ENCODE measurements at places on chromosomes 7 and 10.

GRCh38 chr7:6622134-6622710 lies 6.8 kb downstream of the ZNF853 start:
- DNase-seq, result no peak

DNA sequence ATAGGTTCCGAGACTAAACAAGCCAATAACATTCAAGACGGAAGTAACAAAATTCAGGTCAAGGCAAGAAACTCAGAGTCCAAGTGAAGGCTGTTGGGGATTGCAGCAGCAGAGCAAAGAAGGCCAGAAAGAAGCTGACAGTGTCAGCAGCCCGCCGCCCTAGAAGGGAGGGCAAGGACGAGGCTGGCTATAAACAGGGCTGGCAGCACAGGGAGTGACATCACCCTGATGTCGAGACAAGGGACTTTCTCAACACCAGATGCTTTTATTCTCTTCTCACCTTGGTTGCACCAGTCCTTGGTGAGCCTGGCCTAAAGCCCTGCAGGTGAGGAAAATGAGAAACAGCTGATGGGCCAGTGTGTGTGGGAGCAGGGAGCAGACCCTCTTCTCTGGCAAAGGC lies 687.7 kb upstream of the NRP1 start:
- DNase-seq, result no peak

DNA sequence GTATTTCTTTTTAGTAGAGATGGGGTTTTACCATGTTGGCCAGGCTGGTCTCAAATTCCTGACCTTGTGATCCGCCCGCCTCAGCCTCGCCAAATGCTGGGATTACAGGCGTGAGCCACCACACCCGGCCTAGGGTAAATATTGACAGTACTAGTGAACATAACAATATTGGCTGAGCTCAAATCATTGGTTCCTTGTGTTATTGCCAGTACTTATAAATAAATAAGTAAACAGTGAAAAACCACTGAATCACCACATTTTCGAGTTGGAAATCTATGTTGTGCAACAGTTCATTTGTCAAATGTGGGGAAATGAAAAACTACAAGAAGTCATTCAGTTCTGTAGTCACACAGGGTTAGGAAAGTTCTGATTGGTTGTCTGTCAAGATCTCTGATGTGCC lies 15.8 kb downstream of the RPP30 start:
- no peak for DNase-seq

DNA sequence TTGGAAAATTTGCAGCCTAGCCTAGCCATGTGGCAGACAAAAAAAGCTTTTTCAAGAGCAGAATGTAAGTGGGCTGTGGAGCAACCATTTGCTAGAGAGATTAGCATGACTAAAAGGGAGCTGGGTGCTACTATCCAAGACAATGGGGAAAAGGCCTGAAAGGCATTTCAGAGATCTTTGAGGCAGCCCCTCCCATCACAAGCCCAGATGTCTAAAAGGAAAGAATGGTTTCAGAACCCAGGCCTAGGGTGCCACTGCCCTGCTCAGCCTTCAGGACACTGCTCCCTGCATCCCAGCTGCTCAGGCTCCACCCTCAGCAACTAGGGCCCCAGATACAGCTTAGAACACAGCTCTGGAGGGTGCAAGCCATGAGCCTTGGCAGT lies 24.7 kb downstream of the PNLIPRP3 start:
- no peak for DNase-seq

DNA sequence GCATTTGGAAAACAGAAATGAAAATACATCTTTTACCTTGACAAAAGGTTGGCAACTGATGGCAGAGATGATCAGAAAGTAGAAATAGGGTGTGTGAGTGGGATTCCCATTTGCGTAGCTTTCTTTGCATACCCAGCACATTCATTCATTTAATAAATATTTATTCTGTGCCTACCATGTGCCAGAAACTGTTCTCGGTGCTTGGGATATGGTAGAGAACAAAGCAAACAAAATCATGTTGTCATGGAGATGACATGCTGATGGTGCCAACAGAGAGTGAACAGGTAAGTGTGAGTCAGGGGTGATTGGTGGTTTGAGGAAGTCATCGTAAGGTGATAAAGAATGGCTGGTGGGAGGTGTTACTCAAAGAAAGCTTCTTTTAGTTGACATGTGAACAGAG lies 45.4 kb downstream of the CACNB2 start:
- DNase-seq, result no peak

- no peak for DNase-seq
These were observed 629.7 kb upstream of the GALNT17 start for GRCh38 chr7:70502117-70502863.

DNA sequence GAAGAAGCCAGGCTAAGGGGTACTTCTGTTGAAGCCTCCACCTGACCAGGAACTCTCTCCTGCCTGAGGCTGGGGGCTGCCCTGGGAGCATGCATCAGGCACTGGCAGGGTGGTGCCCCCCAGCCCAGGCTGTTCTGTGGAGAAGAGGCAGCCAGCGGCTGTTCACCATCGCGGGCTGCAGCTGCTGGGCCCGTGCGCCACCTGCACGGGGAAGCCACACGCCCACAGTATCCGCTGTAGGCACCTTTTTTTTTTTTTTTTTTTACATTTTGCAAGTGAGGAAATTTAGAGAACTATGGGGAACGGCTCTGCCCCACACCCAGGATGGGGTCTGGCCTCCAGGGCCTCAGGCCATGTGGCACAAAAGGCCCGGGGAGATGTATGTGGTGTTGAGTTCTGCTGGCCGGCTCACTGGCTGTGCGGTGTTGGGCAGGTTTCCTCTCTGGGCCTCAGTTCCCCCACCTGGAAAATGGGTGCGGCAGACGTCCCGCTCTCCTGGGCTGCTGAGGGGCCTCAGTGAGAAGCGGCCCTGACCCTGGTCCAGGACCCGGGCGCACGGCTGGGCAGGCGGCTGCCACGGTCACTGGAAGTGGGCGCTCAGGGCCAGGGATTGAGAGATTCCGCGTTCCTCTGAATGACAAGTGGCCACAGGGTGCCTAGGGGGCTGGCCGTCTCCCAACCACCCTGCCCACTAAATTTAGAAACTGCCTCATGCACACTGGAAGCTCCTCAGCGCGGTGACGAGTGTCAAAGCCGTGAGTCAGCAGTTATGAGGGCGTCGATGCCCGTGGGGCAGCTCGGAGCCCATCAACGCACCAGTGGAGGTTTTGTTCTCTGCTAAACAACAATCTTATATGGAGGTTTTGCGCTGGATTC lies 8.8 kb upstream of the INTS1 start:
- DNase-seq, result no peak

- no peak for DNase-seq
These were observed 22.2 kb downstream of the MRC1 start for GRCh38 chr10:17831341-17831740.

- no peak for DNase-seq
These were observed 25.2 kb downstream of the CDK1 start for GRCh38 chr10:60803433-60803832.

DNA sequence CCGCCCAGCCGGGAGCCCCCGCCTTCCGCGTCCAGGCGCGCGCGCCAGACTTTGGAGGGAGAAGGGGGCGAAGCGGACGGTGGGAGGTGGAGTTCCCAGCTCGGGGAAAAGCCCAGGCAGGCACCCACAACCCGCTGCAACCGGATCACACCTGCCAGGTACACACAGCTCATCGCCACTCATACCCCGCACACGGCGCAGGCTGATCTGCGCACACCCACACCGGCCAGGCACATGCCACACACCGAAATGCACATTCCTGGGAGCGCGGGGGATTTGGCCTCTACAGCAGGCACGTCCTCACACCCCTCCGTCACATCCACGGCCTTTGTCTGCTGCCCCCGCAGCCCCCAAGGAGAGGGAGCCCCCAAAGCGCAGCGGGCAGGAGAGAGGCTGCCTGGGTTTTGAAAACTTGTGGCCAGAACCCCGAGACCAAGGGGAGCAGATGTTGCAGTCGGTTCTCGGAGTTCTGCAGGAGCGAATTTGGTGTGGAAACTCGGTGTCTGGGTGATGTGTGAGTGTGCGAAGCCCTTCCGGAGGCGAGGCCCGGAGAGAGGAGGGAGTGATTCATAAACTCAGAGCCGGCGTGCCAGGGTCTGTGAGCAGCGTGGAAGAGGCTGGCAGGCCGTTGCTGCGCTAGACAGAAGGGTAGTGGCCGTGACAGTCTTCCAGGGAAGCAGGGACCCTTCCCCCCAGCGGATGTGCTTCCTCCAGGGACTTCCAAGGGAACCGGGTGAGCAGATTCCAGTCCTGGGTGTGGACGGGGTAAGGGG lies 734 bp downstream of the CHST3 start:
- no peak for DNase-seq

- no peak for DNase-seq
These were observed 72.8 kb downstream of the CARD11 start for GRCh38 chr7:2970861-2971260.

- no peak for DNase-seq
These were observed 73.4 kb upstream of the NAMPT start for GRCh38 chr7:106358103-106358663.

DNA sequence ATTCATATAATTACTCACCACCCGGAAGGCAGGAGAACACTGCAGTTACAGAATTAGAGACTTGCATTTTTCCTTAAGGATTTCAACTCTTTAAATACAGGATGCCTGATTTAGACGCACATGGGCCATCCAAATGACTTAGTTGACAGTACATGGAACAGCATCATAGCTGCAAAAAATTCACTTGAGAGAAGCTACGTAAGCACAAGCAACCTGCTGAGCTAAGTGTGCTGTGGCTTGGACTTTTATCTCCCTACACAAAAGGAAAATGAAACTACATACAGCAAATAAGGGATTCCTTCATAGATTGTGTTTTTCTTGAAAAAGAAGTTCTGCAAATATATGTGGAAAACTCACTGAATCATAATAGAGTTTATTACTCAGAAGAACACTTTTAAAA lies 152.6 kb downstream of the POU6F2 start:
- no peak for DNase-seq

GRCh38 chr7:30470163-30470770 lies 8.3 kb downstream of the NOD1 start:
- DNase-seq, result no peak

GRCh38 chr7:51234609-51235308 lies 81.8 kb downstream of the COBL start:
- DNase-seq, result no peak

DNA sequence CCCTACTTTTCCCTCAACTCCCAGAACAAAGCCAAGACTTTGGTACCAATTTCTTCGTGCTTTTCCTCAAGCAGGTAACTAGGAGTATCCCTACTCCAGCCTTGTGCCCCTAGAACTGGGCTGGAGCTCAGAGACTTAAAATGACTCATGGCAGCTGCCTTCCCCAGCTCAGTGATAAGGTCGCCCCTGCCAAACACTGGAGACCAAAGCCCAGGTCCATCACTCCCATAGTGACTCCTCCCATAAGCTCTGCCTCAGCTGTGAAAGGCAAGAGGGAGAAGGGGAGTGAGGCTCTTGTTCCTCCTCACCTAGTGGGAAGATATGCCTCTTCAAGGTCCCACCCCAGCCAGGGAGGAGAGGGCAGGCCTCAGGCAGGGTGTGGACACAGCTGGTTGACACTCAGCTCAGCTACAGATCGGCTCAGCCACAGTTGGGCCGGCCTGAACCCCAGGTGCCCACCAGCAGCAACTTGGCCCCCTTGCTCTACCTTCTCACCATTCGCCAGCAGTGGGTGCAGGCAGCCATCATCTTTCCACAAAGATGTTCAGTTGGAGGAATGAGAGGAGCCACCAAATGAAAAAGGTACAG lies 13.8 kb upstream of the CYREN start:
- DNase-seq, result no peak

DNA sequence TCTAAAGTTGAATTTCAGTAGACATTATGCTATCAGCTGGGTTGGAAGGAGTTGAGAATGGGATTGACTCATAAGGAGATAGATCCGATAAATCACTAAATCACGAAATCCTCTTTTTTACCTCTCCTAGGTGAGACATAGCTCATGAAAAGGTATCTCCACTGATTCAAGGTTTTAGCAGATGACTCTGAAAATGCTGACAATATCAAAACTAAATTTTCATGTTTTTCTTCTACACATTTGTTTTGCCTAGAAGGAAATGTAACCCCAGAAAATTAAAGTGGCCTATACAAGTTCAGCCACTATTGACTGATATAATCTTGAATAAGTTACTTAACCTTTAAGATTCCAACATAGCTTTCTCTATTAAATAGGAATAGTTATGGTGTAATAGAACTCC lies 82.2 kb upstream of the VWDE start:
- DNase-seq, result no peak

DNA sequence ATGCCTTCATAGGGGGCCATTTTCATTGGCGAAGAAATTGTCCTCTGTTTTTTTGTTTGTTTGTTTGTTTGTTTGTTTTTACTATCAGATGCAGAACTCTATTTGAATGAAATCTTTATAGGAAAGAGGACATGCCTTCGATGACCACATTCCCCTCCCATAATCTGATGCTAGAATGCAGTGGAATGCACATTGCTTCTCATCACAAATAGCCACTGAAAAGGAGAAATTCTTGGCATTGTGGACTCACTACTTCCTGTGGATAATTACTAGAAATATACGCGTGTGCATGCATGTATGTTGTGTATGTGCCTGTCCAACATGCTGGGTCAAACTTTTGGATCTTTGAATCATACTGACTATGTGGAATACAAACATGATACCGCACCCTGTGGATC lies 70.5 kb upstream of the SFMBT2 start:
- no peak for DNase-seq

GRCh38 chr10:132164761-132165278 lies 21.9 kb upstream of the DPYSL4 start:
- DNase-seq, result no peak

DNA sequence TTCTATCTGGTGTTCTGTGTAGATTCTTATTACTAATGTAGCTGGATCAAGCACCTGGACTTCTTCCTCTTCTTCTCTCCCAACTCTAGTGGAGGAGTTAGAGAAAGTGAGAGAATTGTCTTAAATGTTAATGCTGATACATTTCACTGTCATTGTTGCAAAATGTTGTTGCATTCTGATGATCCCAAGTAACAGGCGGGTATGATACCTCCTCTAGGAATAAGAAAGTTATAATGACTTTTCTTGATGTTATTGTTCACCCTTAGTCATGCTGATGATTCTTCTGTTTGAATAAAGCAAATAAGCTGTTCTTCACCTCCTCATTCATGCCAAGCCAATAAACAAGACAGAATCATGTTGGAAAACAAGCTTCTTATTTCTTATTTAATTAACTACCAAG lies 9.1 kb downstream of the CHRM2 start:
- DNase-seq, result no peak

- no peak for DNase-seq
These were observed 177.9 kb downstream of the SKAP2 start for GRCh38 chr7:26686448-26686981.

All from T-helper 22 cell (primary cell).